ENCODE measurements at places on chromosomes 7 and 10.

DNA sequence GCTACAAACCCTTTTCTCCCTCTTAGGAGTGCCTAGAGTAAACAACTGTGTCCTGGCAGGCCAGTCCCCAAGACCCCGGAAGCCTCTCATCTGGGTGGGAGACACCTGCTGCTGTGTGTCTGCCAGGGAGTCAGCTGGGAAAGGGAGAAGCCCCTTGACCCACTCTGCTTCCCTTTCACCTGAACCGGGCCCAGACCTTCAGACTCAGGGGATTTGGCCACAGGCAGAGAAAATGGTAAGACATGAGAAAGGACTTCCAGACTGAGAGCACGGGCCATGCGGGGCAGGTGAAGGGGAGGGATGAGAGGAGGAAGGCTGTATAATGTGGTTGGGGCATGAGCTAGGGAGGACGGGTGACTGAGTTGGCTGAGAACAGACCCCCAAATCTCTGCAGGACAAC, 36.0 kb upstream of the NPFFR1 start:
- no peak for DNase-seq

- peak; percentile 39 for DNase-seq
Measured at GRCh38 chr7:48090095-48090805, 1.2 kb downstream of the UPP1 start.

DNA sequence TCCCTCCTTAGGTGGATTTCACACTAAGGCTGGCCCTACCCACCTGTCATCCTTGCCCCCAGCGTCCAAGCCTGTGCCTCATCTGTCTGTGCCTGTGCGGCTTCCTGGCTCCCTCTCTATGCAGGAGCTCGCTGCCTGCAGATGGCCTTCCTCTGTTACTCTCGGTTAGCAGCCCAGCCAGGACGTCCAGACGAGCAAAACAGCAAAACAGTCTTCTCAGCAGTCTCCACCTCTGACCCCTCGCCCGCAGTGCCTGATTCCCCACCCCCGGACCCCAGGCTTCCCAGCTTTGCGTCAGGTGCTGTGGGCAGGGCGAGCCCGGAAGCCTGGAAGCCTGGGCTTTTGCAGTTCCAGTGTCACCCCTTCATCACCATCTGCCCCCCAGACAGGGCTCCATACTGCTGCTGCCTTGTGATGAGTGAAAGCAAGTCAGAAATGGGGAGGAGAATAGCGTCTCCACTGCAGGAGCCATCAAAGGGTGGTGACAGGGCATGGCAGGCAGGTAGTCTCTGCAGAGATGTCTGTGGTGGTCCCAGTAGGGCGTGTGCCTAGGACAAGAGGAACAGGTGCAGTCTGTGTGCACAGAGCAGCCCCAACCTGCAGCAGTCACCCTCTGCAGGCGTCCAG, 88.5 kb downstream of the ADCY1 start:
- DNase-seq, result no peak

DNA sequence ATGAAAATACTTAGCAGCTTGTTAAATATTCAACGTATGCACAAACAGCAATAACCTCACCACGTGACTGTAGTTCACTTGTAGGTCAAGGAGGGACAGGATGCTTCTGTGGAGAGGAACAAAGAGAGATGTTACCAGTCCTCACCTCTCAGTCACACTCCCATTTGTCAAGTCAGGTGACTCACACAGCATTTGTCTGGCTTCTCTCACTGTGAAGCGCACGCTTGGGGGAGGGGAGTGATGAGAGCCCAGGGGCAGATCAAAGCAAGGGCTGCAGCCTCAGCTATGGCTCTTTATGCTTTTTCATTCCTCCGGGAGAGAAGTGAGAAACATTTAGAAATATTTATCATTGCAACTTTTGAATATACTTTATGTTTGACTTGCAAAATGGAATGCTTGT, 2.9 kb upstream of the RBM20 start:
- no peak for DNase-seq

GRCh38 chr7:156886020-156886795, 6.8 kb downstream of the LMBR1 start:
- no peak for DNase-seq

- DNase-seq, result no peak
Measured at GRCh38 chr7:155951554-155952158, 139.4 kb upstream of the SHH start.

DNA sequence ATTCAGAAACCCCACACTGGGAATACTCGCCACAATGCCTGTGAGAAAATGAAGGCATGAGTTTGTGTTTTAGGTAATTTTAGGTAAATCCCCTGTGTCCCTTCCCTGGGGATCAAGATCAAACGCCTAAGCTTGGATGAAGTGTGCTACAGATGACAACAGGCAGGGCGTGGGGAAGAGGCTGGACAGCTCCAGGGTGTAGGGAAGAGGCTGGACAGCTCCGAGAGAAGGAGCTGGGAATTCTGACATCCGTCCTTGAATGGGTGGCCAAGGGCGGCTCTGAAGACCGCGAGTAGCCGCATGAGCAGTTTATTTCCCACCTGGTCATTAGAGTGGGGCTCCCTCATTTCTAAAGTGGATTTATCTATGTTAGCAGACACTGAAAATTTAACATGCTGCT, 109.7 kb downstream of the RAMP3 start:
- peak; percentile 22 for DNase-seq

DNA sequence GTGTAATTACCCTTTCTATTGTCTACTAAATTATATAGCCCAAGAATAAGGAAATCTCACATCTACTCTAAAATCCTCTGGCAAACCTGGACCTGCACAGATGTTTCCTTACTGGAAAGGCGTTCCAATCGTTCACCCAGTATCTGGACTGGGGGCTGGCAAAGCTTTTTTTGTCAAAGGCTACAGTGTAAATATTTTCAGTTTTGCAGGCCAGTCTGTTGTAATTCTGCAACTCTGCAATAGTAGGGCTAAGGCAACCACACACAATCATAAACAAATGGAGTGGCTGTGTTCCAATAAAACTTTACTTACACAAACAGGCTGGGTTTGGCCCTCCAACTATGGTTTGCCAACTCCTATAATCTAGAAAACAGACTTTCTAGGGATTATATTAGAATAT, 56.2 kb downstream of the GLI3 start:
- no peak for DNase-seq

DNA sequence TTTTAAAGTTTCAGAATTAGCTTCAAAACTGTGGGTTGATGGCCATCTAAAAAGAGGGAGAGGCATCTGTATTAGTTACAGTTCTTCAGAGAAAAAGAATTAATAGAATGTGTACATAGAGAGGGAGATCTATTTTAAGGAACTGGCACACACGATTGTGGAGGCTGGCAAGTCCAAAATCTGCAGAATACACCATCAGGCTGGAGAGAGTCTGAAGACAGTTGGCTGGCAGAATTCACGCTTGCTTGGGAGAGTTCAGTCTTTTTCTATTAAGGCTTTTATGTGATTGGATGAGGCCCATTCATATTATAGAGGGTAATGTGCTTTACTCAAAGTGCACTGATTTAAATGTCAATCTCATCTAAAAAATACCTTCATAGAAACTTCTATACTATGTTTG, 135.1 kb upstream of the SORCS1 start:
- no peak for DNase-seq

GRCh38 chr10:60664859-60665258, 113.4 kb upstream of the CDK1 start:
- peak; percentile 59 for DNase-seq

- no peak for DNase-seq
Measured at GRCh38 chr10:23364378-23364777, 19.8 kb upstream of the C10orf67 start.

DNA sequence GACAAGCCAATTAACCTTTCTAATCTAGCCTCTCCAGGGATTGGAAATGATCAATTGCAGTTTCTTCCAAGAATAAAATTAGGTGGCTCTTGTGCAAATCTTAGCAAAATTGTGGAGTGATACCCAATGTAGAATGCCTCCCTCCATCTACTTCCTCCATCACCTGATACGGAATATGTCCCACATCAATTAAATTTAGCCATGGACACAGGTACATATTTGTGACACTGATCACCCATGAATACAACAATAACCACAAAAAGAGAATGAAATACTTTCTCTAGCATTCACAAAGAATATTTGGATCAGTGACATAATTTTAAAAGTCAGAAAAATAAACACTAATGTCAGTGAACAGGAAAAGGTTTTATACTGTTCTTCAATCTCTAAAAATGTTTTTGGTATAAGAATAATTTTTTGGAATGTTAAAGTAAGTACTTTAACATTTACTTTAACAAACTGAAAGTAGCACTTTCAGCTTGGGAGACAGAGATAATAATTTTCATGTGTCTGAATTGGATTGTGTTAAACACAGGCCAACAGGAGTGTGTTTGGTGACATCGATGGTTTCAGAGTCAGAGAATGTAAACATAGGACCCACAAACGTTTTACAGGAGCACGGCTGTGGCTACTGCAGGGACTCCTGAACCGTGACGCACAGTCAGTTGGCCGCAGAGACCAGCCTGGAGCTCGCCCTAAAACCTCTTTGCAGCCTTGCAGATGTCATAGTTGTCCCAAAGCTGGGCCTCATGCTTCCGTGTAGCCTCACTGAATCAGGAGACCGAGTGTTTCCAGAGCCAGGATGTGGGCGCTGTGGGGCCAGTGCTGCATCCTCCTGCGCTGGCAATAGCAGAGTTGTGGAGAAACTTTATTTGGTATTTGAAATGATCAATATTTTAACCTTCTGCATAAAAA, 7.2 kb downstream of the RBM20 start:
- peak; percentile 91 for DNase-seq

Measured in foreskin fibroblast (primary cell).